ENCODE measurements at places on chromosomes 5 and 9.

- DNase-seq, result no peak
Observed at GRCh38 chr9:21770871-21771560, 31.4 kb upstream of the MTAP start.

DNA sequence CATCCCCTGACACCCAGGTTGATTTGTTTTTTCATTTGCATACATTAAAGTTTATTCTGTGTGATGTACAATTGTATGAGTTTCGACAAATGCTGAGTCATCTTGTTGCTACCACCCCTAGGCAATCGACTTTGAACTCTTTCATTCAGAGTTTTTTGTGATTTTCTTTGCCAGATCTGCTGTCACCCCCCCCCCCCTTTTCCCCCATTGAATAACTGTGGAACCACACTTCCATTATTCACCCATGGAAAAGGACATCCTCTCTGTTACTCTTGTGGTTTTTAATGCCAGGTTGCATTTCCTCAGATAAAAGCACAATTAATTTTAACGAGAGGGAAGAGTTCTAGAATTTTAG is 13.7 kb upstream of the FAM120AOS start:
- no peak for DNase-seq

DNA sequence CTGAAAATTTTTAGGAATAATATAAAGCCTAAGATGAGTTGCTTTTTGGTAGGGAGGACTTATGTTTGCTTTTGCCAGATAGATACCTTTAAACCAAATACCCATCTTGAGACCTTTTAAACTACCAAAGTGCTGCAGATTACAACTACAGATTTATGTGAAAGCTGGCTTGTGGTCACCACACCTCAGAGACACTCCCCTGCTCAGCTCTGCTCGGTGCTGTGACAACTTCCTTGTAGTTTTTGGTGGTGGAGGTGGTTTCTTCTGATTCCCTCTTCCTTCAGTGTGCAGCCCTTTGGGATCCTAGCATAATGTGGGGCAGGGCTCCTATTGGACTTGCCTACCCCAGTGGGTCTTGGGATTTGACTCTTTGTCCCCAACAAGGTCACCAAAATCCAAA is 29.2 kb downstream of the GARNL3 start:
- no peak for DNase-seq

GRCh38 chr5:132219981-132220380 is 7.7 kb downstream of the P4HA2 start:
- DNase-seq, result no peak

GRCh38 chr5:125343015-125343414 is 596.6 kb upstream of the ZNF608 start:
- no peak for DNase-seq

- DNase-seq, result no peak
Observed at GRCh38 chr9:6160579-6160978, 55.0 kb upstream of the IL33 start.

GRCh38 chr9:18907927-18908625 is 124.9 kb downstream of the SAXO1 start:
- no peak for DNase-seq

DNA sequence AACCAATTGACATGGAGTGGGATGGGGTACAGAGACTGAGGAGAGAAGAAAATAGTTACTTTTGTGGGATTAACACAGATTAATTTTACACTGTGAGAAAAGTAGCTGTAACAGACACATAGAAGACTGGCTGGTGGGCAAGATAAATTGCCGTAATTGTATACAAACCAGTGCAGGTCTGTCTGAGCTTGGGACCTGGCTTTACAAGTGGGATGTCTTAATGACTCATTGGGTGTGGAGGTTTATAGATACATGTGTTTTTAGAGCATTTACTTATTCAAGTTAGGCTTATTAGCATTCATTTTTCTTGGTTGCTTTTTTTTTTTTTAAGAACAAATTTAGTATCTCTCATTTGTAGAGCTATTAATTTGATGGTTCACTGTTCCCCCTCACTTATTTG is 37.5 kb downstream of the SLC44A1 start:
- no peak for DNase-seq

- no peak for DNase-seq
Observed at GRCh38 chr5:67543720-67544270, 347.2 kb upstream of the CD180 start.

DNA sequence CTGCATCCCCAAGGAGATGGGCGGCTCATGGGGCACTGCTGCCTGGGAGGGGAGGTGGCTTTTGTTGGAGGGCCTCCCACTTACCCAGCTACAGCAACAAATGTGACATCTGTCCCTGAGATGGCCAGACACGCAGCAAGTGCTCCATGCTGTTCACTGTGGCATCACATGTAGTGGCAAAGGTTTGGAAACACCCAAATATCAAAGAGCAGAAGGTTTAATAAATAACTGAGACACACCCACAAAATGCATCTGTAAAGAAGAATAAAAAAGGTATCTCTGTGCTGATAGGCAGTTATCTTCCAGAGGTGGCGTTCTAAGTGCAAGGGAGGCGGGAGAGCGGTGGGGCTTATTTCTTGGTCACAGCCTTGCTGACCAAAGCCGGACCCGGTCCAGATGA is 23.3 kb upstream of the CLPTM1L start:
- no peak for DNase-seq

DNA sequence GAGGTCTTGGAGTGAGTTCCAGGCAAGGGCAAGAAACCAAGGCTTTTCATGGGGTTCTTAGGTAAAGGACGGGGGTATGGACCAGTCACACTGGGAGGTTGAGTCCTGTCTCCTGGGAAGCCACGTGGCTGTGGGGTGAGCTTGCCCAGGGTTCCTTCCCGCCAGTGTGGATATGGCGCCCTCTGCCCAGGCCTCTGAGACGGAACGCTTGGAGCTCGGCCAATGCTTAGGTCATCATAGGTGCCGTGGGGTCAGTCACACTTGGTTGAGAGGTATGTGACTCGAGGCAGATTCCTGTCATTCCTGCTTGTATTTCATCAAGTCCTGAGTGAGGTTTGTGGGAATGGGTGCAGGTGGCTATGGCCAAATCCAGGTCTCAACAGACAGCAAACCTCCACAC is 46.2 kb downstream of the TENT4A start:
- no peak for DNase-seq

Measured in HS-27A (cell line).